ENCODE measurements at places on chromosomes 4 and X.

GRCh38 chrX:137362583-137362982, 203.3 kb upstream of the ZIC3 start:
- no peak for DNase-seq

- no peak for DNase-seq
Measured at GRCh38 chr4:138999666-139000065, 15.9 kb upstream of the NOCT start.

- DNase-seq, result peak; percentile 23
Measured at GRCh38 chr4:3491681-3492405, 28.7 kb downstream of the DOK7 start.

DNA sequence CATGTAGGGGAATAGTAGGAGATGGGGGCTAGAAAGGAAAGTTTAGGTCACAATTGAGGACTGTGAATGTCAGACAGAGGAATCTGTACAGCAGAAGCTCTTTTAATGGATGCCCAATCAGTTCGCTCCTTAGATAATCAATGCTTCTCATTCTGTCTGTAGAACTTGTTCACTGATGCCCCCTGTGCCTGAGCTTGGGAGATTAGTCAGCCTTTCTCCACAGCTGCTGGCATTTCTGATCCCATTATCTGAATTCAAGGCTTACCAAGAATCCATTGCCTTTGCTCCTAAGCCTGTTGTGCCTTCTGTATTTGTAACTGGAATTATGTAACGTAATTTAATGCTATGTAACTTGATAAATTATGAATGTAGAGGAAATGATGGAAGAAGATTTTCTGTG, 53.2 kb upstream of the BBS12 start:
- DNase-seq, result no peak

- DNase-seq, result peak; percentile 40
Measured at GRCh38 chr4:10157478-10158332, 41.1 kb upstream of the WDR1 start.

DNA sequence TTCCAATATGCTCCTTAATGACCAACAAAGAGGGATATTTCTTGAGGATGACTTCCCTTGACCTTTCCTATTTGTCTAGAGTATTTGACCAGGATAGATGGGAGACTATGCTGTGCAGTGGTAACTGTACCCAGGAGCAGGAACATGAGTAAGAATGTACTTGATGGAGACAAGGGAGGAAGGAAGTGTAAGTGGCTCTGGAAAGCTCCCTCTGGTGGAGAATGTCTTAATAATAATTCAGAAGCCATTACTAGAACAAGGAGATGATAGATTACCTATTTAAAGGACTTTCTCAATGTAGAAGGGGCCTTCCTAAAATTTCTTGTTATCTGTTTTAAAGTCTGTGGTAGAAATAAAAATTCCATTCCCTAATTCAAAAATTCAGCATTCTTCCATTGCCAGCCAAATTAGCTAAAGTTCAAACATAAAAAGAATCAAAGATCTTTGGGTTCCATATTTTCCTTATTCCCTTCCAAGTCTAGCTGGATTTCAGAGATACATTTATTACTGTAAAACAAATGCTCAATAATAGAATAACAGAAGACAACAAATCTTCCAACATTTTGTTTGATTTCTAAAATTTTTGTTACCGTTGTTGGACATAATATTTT, 83.8 kb downstream of the GRID2 start:
- peak; percentile 16 for DNase-seq

DNA sequence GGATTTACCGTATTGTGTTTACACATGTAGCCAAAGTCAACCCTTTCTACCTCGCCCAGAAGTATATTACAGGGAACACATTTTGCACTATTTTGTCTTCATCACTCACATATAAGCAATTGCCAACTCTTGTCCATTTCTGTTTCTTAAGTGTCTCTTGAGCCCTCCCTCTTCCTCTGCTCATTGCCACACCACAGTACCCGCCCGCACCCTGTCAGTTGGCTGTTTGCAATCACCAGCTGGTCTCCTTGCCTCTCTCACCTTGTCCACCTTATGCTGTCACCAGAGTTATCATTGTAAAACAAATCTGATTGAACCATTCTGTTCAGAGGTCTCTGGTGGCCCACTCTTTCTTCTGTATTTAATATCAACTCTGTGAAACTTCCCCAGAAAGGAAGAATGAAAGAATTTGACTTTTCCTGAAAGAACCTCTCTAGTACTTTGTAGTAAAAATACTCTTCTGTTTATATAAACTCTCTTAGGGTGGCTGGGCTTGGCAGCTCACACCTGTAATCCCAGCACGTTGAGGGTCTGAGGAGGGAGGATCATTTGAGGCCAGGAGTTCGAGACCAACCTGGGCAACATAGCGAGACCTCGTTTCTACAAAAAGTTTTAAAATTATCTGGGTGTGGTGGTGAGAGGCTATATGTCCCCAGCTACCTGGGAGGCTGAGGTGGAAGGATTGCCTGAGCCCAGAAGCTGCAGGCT, 50.2 kb downstream of the ING2 start:
- DNase-seq, result no peak

Measured in fibroblast of skin of left quadriceps (primary cell).